ENCODE measurements at places on chromosomes 2 and 18.
A peak's percentile ranks its signal among the peaks of the same experiment; 100 is the strongest.

GRCh38 chr2:48755473-48755872, at the start of gene LHCGR:
LHCGR (minus strand) TSS chr2:48755724; CDS start chr2:48755671, 53 bp downstream.
- no peak for DNase-seq

GRCh38 chr2:9594366-9595054, 36.3 kb downstream of the YWHAQ start:
- no peak for DNase-seq

GRCh38 chr18:37161491-37161890, 332.6 kb downstream of the KIAA1328 start:
- DNase-seq = no peak

DNA sequence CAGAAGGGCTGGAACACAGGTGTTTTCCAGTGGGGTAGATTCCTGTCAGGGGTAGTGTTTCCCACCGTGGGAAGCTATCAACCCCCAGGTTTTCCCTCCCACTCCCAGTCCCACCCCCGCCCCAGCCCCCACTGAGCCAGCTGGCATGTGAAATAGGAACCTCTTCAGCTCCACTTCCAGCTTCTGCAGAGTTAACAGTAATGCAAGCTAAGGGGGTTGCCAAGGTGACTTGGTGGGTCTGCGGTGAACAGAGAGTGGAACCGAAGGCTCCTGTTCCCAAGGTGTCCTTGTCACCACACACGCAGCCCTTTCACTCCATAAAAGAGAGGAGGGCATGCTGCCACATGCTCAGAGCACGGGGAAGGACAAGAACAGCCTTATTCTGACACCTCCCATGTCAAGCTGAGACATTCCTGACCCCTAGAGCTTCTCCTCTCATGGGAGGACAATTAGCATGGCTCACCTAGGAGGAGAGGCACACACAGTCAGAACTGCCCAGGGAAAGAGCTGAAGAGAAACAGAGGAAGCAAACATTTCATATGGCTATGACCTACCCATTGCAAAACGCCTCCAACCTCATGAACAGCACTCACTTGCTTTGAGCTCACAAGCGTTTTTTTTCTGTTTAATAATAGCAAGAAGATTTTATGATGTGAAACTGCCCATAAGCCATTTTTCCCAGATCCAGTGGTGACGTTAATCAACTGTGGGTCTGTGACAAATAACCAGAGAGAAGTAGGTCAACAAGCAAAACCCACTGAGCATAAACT, 39.8 kb upstream of the TBC1D8 start:
- no peak for DNase-seq

GRCh38 chr2:239159476-239159911, 241.3 kb downstream of the HDAC4 start:
- DNase-seq = no peak

DNA sequence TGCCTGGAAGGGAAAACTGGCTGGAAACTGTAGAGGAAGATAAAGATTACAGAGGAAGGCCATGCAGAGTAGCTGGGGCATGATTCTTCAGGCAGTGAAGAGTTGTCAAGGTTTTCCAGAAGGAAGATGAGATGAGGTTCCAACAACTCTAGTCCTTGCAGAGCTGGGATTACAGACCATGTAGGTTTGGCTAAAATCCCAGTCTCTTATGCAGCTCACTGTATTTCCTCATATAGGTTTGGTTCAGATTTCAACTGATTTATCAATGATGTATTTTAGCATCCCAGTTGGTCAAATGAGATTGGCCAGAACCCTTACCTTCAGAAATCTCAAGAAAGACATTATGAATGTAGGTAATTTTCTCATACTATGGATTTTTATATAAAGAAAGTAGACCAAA, 16.4 kb downstream of the FAP start:
- no peak for DNase-seq

DNA sequence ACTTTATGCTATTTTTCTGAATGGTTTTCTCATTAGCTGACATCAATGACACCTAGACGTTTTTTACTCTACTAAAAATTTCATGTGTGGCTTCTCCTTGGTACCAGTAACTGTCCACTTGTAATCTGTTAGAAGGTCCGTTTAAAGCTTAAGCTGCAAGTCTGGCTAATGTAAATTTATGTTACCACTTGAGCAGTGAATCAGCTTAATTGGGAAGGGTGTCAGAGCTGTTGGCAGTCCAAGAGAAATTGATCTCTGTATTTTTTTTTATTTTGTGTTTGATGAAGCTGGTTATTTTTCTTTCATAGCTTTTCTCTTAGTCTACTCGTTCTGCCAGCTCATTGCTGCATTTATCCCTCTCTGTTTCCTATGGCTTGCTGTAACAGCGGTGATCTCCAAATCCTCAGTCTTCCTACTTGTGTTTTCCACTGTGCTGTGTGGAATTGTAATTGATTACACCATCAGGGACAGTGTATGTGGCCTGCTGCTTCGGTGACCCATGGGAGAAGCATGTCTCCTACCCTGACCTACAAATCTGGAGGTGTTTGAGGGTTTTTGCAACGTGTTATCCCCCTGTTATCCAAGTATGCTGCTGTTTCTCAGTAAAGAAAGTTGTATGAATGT, 724.2 kb upstream of the REG3G start:
- no peak for DNase-seq

DNA sequence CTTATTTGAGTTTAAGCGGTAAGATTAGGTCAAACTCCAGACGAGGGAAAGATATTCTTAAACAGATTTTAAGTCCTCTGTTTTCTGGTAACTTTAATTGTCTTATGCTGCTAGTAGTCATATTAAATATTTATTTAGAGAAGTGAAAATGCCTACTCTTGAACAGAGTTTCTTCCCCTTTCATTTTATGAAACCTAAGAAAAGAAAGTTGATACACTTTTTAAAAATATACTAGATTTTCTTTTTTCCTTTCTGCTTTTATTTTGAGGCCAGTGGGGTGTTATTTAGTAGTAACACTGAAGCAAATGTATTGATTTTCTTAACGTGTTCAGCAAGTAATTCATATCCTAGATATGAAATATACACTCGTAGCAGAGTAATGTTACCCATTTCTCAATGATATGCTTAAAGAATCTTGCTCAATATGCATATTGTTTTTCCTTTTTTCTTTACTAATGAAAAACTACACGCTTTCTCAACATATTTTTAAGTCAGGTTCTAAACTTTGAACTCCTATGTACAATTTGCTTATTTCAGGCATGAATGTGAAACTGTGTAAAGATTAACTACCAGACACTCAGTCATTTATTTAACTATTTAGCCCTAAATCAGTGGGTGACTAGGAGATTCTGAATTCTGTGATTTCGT, 691 bp downstream of the KYNU start:
- peak; percentile 31 for DNase-seq

DNA sequence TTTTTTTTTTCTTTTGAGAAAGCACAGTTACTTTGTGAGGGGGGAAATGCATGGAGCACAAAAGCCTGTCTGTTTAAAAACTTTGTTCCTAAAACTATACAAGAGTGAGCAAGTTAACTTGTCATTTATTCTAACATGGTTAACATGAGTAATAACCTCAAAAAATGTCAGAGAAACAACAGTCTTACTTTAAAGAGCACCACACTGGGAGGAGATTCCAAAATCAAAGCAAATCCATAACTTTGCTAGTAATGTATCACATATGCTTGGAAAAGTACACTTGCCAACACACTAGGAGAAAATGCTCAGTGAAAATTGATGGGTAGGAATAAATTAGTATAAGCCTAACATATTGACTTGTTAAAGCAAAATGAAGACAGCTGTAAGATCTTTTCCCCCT, 157.1 kb downstream of the PRPF40A start:
- no peak for DNase-seq

DNA sequence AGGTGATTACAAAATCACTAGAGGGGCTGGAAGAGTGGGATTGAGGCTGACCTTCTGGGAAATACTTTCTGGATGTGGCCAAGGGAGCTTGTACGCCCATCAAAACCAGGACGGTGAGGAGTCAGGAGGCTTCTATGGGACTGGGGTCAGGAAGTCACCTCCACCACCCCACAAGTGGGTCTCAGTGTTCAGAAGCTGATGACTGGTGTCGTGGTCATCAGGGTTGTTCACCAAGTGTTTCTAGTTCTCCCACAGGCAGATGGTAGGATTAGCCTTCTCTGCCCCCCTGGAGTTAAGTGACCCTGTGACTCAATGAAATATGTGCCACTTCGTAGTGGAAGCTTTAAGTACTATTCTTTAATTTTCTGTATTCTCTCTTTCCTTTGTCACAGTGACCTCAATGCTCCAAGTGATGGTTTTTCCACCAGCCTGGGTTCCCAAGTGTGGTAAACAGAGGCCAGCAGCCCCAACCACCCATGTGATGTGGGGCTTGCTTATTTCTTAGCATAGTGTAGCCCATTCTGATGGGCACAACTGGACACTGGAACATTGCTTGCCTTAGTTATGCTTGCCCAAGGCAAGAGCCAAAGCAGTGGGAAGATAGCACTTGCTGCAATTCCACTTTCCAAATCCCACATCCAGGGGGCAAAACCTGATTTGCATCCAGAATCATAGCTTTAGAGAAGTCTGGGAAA, 258.8 kb downstream of the CYP26B1 start:
- DNase-seq = no peak

GRCh38 chr2:37779611-37780386, 108.4 kb upstream of the CDC42EP3 start:
- DNase-seq = no peak

DNA sequence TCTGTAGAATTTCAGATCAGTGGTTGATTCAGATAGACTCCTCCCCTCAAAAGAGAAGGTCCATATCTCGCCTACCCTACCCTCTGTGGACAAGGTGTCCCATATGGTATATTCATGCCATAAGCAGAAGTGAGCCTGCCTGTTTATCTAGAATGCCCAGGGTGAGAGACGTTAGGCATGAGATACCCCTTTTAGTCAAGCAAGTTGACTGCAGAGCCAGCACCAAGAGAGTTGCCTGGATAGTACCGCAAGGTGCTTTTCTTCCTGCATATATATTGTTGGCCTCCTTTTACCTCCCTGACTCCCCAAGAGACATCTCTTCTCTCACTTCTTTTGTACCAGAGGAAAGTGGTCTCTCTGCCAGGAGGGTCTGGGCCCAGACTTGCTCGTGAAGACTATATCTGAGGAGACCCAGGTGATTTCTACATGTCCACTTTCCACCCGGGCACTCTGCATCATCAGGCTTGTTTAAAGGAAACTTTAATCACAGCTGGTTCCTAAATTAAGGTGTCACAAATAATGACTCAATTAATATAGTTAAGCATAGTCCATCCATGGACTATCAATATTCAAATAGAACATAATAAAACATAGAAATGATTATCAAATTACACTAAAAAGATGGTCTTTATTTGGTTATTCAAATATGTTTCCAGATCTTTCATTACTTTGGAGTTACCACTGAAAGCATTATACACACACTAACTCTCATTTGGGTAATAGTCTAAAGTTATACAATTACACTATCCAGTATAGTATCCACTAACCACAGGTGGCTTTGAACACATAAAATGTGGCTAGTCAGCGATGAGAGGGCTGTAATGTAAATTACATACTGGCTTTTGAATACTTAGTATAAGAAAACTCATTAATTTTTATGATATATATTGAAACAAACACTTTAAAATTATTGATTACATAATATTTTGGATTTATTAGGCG, 4.1 kb downstream of the ITGA4 start:
- peak; percentile 35 for DNase-seq

- no peak for DNase-seq
Measured at GRCh38 chr2:33785201-33786106, 186.4 kb upstream of the FAM98A start.

GRCh38 chr18:53056064-53056463, 716.1 kb downstream of the DCC start:
- DNase-seq = no peak

Data from NAMALWA (cell line).